Cerebellar nuclear complex (tissue), 1 donor: ENCODE measurements at places on chromosomes 1 and 21.

- no peak for DNase-seq
These were observed 9.6 kb downstream of the TRIM62 start for GRCh38 chr1:33171977-33172813.

DNA sequence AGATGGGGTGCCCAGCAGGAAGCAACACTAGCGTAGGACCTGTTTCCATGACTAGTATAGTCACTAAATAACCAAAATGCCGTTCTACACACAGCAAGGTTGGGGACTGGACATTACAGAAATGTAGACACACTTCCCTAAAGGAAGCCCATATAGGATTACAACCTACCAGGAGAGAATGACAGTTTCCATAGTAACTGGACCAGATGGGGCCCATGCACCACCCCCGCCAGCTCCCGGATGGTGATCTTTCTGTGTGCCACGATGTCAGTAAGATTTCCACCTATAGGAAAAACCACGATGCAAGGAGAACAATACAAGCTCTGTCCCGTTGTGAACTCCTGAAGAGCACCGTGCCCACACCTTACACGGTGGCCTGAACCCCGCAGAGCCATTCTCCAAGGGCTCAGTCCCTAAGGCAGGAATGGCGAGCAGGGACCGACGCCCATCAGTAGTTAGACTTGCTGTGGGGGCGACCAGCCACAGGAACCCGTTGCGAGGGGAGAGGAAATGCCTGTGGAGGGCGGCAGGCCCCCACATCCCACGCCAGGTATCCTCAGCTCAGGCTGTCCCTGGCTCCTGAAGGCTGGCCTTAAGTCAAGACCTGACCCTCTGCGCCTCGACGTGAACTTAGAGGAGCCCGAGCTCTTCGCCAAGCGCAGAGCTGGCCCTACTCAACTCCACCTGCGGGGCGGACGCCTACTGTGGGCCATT lies 13.6 kb upstream of the CEP85 start:
- no peak for DNase-seq

- DNase-seq, result no peak
These were observed 59.0 kb upstream of the IPO9 start for GRCh38 chr1:201769966-201770365.

DNA sequence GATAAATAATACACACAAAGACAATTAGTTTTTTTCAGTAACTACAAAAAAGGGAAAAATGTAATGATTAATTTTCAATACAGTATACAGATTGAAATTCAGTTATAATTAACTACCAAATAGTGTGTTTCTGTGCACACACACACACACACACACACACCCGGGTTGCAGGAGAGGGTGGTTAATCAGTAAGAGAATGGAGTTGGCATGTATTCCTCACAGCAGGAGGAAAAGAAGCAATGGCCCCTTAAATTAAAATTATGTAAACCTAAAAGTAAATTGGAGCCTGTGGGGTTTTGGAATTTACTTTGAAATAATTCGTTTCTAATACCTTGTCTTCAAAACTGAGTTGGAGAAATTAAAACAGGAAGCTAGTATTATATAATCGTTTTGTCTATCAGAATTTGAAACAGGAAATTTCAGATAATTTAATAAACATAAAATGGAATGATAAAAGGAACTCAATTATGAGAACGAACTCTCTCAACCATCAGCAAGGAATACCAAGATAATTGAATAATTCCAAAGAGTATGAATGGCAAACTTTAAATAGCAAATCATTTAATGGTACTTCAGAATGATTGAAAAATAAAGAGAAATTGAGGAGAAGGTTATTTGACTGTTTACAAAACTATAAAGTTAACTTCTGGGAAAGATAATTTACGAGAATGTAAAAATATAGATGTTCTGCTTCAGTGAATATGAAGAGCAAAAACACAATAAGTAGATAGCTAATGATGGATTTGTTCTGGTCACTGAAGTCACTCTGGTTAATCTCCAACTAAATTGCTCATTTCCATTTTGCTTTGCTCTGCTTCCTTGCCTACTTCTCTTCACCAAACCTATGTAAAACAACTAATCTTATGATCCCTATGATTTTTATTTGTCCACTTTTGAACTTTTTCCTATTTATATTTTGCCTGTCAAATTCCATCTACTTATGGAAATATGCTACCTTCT lies 547.9 kb upstream of the ZP4 start:
- DNase-seq, result no peak

GRCh38 chr21:31713973-31714740 lies 17.8 kb downstream of the SCAF4 start:
- no peak for DNase-seq

GRCh38 chr1:81044708-81045107 lies 756.0 kb upstream of the ADGRL2 start:
- no peak for DNase-seq

- DNase-seq, result no peak
These were observed 174.9 kb downstream of the DPYD start for GRCh38 chr1:97745912-97746311.

DNA sequence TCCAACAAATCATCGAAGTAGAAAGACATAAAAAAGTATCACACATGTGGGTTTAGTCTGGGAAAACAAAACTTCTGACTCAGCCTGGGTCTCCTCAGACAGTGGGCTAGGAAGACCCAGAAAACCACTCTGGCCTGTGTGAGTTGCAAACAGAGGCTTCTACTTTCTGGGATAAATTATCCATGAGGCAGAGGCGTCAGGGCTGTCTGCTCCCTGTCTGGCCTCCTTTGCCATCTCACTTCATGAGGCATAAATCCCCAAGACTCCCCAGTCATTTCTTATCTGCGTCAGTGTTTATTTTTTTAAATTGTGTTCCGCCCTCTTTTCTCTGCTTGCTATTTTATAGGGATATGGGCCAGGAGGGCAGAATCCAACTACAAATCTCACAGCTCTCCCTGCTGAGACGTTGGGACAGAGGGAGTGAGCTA lies 80.6 kb upstream of the TRABD2B start:
- no peak for DNase-seq
